ENCODE measurements at places on chromosomes 2 and 18.

- ATAC-seq: no peak
Observed at GRCh38 chr2:127058246-127058953, 48.6 kb downstream of the BIN1 start.

DNA sequence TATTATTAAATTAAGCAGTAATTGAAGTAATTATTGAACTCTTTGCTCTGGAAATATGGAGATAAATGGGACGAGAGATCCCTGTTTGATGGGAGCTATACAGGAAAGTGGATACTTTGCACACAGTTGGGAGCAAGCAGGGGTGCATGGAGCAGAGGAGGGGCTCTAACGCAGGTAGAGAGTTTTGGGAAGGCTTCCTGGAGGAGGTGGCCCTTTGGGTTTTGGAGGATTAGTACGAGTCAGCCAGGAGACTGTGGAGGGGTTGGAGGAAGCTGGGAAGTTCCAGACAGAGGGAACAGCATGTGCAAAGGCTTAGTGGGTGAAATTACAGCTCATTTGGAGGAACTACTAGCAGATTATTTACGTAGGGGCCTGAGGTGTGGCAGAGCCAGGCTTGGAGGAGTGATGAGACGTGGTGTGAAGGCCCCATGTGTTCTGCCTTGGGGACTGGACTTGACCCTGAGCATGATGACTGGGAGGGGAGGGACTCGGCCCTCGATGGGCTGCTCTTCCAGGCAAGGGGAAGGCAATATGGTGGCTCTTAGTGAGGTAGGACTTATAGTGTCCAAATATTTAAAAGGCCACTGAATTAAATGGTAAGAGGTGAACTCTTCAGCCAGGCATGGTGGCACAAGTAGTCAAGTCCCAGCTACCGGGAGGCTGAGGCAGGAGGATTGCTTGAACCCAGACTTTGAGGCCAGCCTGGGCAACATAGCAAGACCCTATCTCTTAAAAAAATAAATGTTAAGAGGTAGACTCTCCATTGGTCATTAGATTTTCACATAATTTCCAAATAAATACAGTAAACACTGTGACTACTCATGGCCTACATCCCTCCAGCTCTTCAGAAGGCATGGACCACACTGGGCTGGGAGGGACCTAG lies 30.2 kb downstream of the GREB1 start:
- ATAC-seq: no peak

GRCh38 chr2:98795891-98796676 lies 65.2 kb upstream of the MGAT4A start:
- no peak for ATAC-seq

GRCh38 chr18:21057112-21057511 lies 54.5 kb downstream of the ROCK1 start:
- no peak for ATAC-seq

GRCh38 chr2:88230911-88231310 lies 60.8 kb downstream of the THNSL2 start:
- no peak for ATAC-seq

GRCh38 chr2:78992807-78993517 lies 32.5 kb upstream of the REG3G start:
- no peak for ATAC-seq

GRCh38 chr2:178193823-178194599 lies at the start of gene OSBPL6:
Gene OSBPL6, plus strand, starts transcription at chr2:178194512. Its CDS starts 111,673 bp downstream, at chr2:178306185.
- peak; percentile 92 for ATAC-seq

- ATAC-seq: no peak
Observed at GRCh38 chr2:238476258-238476657, 49.5 kb downstream of the ASB1 start.

DNA sequence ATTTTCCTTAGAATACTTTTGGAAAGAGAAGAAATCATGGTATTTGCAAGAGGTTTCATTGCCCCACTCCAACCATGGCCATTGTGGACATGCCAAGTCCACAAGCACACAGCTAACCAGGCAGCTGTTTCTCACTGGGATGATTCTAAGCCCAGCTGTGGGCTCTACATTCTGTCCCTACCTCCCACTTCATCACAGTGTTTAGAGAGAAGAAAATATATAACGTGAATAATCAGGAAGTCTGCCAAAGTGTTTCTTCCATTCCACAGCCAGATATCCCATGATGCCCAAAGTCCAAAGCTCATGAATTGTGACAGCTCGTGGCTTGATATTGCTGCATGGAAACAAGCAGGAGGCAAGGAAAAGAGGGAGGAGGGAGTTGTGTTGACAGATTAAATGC lies 433.7 kb upstream of the GYPC start:
- no peak for ATAC-seq

GRCh38 chr2:217430916-217431576 lies 571.2 kb upstream of the TNP1 start:
- no peak for ATAC-seq

- ATAC-seq: no peak
Observed at GRCh38 chr2:217743966-217744761, 258.6 kb downstream of the TNS1 start.

DNA sequence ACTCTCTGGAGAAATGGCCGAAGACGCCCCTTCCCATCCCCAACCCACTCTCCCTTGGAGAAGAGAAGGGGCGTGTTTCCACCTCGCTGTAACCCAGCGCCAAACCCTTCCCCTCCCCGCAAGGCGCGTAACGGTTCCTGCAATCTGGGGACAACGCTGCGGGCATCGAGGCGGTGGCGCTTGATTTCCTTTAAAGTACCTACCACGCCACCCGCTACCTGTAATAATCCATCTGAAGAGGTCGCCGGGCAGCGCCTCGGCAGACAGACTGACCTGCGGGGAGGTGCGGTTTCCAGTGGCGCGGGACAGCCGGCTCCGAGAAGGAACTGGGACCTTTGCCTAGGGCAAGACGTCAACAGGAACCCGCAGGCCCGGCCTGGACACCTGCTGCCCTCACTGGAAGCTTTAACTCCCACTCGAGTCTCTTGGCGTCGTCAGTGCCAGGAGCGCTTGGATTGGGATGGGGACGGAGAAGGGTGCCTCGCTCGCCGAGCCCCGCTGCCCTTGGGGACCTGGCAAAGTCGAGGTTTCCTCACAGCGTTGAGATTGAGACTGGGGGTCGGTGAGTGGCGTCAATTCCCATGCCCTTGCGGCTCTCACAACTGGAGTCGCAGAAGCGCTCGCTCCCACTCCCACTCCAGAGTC lies at the start of gene CYP1B1:
Gene CYP1B1, minus strand, starts transcription at position 645 of the 645 bp plus-strand sequence. CDS start 763 bp downstream, outside the sequence.
- no peak for ATAC-seq

- no peak for ATAC-seq
Observed at GRCh38 chr2:71576541-71576940, 123.2 kb downstream of the DYSF start.

GRCh38 chr2:82340578-82341053 lies 2036.1 kb upstream of the LRRTM1 start:
- no peak for ATAC-seq

- no peak for ATAC-seq
Observed at GRCh38 chr18:36015629-36016028, 43.1 kb downstream of the RMP24 start.

GRCh38 chr2:40545645-40546044 lies 93.8 kb upstream of the SLC8A1 start:
- no peak for ATAC-seq

GRCh38 chr2:239273280-239274234 lies 127.3 kb downstream of the HDAC4 start:
- no peak for ATAC-seq

DNA sequence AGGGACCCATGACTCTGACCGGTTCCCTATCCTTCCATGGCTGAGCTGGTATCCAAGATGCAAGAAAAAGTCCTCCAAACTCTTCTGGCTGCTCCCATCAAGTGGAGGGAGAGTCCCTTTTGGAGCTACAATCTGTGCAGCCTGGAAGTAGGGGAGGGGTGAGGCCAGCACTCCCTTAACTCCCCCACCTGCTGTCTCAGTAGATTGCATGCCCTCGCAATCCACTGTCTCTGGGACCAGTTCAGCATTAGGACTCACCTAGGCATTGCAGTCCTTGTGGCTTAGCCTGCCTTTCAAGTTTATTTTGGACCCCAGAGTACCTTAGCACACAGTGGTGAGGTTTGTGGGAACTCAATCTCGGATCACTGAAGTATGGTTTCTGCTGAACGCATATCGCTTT lies 14.2 kb upstream of the FMNL2 start:
- no peak for ATAC-seq

DNA sequence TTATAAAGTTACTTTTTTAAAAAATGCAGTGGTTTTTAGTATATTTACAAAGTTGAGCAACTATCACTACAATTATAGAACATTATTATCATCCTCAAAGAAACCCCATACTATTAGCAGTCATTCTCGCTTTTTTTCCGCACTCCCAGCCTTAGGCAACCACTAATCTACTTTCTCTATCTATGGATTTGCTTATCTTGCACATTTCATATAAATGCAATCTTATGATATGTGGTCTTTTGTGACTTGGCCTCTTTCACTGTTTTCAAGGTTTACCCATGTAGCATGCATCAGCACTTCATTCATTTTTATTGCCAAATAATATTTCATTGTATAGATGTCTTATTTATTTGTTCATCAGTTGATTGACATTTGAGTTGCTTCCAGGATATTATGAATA lies 273.4 kb downstream of the AGPS start:
- ATAC-seq: no peak

GRCh38 chr2:234491897-234492296 lies 5.0 kb downstream of the ARL4C start:
- ATAC-seq: no peak

DNA sequence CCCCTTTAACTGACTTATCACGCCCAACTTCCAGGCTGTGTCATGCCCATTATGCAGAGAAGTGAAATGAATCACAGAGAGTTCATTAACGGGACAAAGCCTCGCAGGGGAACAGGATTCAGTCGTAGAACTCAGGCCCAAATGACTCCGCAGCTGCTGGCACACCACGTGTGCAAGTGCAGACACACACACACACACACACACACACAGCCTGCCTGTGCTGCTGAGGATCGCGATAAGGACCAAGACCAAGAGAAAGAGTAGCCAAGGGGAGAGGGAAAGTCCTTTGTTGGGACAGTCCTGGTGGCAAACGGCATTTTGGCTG lies 90.0 kb upstream of the TAF1B start:
- ATAC-seq: peak; percentile 84

GRCh38 chr2:228927028-228928010 lies 343.8 kb downstream of the PID1 start:
- no peak for ATAC-seq

DNA sequence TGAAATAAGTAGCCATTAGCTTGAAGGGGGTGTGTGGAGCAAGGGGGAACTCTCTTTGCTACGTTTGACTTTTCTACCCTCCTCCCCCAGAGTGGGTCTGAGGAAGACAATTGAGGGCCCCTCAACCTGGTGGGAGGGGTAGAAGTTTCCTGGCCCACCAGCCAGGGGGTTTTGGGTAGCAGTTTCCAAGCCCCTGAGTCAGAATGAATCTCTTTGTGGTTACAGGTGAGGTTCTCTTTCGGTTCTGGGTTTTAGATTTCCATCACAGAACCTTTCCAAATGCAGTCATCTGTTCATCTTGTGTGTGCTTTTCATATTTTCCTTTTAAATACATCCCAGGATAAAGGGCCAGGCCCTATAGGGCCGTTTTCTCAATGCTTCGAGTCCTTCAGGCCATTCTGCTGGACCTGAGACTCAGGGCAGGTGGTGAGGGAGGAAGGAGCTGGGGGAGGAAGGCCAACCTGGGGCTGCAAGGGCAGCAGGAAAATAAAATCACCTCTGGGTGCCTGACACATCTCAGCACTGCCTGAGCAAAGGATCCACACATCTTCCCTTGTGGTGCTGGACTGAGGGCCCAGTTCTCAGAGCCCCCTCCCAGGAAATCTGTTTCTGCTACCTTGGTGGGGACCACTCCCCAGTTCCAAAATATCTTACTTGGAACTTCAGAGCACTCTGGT lies 4.7 kb downstream of the LBH start:
- no peak for ATAC-seq

DNA sequence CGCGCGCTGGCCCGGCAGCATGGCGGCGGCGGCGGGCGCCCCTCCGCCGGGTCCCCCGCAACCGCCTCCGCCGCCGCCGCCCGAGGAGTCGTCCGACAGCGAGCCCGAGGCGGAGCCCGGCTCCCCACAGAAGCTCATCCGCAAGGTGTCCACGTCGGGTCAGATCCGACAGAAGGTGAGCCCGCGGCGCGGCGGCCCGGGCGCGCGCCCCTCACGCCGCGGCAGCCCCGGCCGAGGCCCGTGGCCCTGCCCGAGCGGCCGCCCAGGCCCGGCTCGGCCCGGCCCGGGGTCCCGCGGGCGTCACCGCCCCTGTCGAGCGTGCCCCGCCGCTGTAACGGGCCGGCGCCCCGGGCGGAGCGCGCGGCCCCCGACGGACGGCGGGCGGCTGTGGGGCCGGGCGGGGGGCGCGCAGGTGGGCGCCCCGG lies 218 bp downstream of the DGKD start:
- no peak for ATAC-seq

DNA sequence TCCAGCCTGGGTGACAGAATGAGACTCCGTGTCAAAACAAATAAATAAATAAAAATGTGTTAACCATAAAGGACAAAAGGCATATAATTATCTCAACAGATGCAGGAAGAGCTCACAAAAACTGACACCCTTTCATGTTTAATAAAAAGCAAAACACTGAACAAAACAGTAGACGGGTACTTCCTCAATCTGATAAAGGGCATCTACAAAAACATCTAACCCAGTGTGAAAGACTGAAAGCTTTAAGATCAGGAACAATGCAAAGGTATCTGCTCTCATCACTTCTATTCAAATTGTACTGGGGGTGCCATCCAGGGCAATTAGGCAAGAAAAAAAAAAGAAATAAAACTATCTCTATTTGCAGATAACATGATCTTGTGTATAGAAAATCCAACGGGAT lies 11.7 kb upstream of the NCL start:
- ATAC-seq: no peak

DNA sequence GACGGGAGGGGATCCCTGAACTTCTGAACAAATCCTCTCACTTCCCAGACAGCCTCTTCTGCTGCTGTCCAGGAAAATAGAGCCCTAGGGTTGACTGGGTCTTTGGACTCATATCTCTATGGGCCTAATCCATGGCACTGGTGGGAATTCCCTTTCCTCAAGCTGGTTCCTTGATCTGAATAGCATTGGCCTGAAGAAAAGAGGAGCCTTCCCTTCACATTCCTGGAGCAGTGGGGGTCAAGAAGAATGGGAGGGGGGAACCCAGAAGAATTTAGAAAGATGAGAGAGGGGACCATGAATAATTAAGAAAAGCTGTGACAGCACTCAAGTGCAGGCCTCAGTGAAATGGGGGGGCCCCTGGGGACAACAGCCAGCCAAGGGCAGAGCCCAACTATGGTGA lies 80.2 kb downstream of the COL6A3 start:
- no peak for ATAC-seq

DNA sequence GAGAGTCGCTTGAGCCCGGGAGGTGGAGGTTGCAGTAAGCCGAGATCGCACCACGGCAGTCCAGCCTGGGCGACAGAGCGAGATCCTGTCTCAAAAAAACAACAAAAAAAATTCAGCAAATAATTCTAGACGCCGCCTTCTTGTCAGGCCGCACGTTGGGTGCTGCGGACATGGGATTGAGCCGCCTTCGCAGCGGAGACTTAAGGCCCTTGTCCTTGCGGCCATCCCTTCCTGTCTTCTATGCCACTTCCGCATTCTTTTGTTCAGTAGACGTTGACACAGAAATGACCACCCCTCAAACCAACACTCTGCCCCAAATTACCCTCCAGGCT lies 15.8 kb downstream of the PTPN18 start:
- ATAC-seq: peak; percentile 47

GRCh38 chr2:240916571-240917008 lies 10.5 kb downstream of the CROCC2 start:
- peak; percentile 71 for ATAC-seq

Data from SK-N-SH treated with all-trans-retinoic acid at 6 μM for 48 hours (cell line).